Fibroblast of the aortic adventitia (primary cell): ENCODE measurements at places on chromosomes 5 and 9.

GRCh38 chr5:59732301-59732700, 161.2 kb downstream of the PDE4D start:
- DNase-seq: no peak

- no peak for DNase-seq
These were observed 275.4 kb downstream of the CDH12 start for GRCh38 chr5:22577711-22578110.

DNA sequence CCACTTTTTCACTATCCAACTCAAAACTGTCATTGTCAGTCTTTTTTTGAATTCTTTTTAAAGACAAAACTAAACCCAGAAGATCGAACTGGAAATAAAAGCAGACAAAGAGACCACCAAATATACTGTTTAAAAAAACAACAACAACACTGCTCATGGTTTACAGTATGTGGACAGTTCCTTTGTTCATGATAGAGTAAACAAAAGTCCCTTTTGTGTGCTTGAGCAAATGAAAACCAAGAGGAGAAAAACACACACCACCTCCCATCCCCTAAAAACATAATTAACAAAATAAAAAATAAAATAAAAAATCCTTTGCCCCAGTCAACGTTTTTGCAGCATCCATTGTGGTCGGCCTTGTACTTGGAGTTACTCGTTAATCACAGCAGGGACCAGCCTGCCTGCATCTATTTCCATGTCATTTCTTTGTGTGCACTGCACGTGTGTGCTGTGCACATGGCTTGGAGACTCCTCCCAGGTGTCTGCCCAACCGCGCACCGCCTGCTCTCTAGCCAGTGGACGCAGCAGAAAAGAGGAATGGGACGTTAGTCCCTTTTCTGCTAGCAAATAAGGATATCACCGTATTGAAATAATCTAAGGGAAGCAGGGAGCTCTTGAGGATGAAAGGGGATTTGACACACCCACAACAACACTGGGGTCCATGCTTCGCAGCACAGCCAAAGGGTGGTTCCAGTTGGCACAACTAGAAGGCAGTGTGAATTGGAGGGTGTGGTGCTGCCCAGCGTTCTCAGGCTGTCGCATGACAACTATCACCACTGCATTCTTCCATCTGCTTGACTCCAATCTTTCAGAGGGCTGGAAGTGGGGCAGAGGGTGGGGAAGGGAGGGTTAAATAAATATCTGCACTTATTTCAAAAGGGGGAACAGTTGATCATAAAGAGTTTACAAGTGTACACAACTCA, 130.0 kb downstream of the SEMA6A start:
- DNase-seq: no peak

DNA sequence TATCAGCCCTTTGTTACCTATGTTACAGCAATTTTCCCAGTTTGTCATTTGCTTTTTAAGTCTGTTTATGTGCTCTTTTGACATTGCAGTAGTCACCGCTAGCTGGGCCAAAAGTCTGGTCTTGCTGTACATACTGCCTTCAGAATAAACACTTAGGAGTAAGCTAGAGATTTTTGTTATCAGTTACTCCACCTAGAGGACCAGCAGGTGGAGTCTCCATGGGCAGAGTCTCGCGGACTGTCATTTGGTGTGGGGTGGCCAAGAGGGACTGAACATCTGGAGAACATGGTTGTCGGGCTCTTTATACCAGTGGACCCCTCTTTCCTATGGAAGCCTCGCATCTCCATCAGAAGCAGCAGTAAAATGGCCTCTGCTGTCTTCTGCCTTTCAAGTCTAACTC, 10.8 kb upstream of the MGAT1 start:
- DNase-seq: no peak
